ENCODE measurements at places on chromosomes 13 and 19.
A peak's percentile ranks its signal among the peaks of the same experiment; 100 is the strongest.

- no peak for DNase-seq
Observed at GRCh38 chr19:3673506-3674439, 26.5 kb downstream of the PIP5K1C start.

GRCh38 chr19:10817291-10818038 lies 18.5 kb downstream of the TMED1 start:
- no peak for DNase-seq

GRCh38 chr13:70623239-70623638 lies 515.0 kb upstream of the KLHL1 start:
- DNase-seq: no peak

DNA sequence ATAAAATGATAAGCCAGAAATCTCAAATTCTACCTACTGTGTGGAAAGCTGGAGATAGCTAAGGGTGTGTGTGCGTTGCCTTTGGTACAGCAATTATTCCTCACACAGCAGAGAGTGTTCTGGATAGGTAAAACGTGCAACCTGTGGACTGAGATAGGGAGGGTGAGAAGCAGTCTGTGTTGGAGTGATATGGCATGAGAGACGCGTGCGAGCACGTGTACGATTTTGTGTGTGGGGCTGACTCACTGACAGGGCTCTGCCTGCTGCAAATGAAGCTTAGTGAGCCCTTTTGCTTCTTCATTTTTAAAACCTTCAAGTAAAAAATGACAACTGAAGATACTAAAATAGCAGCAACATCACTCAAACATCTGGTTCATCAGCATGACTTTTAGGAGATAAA lies 35.7 kb upstream of the SLC10A2 start:
- no peak for DNase-seq

DNA sequence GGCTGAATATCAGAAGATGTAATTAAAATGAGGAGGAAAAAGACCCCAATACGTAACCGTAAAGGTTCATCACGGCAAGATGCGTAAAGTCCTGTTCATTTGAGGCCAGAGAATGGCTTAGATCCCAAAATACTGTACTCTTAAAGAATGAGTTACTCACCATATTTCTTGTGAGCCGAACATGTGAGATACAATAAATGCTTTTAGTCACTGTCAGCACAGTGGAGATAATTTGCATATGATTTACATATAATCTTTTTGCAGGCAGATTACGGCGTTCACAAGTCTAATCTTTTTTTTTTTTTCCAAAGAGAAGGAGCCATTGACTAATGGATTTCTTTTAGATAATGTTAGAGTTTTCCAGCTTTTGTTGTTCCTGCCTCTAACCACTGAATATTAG lies 28.4 kb downstream of the AMER2 start:
- DNase-seq: no peak

DNA sequence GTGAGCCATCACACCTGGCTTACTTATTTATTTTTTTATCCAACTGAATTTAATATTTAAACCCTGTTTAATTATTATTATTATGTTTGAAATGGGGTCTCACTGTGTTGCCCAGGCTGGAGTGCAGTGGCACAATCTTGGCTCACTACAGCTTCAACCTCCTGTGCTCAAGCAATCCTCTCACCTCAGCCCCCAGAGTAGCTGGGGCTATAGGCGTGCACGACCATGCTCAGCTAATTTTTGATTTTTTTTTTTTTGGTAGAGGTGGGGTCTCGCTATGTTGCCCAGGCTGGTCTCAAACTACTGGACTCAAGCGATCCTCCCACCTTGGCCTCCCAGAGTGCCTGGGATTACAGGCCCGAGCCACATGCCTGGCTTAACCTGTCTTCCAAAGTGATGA lies 32.5 kb downstream of the SPTBN4 start:
- DNase-seq: no peak

- DNase-seq: no peak
Observed at GRCh38 chr19:2394442-2395292, 32.7 kb downstream of the TIMM13 start.

GRCh38 chr13:95497381-95497807 lies 55.1 kb upstream of the CLDN10 start:
- DNase-seq: no peak

DNA sequence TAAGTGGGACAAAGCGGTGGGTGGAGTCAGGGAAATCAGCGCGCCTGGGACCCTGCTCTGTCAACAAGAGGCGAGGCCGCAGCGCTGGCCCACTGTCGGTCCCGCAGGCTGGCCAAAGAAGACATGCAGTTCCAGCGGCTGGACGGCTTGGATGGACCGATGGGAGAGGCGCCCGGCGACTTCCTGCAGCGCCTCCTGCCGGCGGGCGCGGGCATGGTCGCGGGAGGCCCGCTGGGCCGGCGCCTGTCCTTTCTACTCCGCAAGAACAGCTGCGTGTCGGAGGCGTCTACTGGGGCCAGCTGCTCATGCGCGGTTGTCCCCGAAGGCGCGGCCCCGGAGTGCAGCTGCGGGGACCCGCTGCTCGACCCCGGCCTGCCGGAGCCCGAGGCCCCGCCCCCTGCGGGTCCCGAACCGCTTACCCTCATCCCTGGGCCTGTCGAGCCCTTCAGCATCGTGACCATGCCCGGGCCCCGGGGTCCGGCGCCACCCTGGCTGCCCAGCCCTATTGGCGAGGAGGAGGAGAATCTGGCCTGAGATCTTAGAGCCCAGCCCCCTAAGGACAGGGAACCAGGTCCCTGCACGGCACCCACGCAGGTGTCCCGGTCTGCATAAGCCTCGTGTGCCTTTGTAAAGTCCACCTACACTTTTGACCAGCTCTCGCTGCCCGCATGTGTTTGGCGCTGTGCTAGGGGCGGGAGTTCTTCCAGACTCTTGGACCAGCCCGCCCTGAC lies 6.1 kb downstream of the BEST2 start:
- peak; percentile 58 for DNase-seq

DNA sequence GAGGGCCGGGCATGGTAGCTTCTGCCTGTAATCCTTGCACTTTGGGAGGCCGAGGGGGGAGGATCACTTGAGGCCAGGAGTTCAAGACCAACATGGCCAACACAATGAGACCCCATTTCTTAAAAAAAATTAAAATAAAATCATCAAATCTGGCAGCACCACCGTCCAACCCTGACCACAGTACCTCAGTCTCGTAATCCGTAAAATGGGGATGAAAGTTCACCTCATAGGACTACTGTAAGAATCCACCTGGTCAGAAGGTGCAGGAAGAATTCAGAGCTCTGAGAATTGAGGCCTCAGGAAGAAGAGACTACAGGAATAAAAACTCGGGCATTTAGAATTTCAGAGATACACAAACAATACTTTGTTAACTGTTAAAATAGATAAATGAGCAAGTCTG lies 3.1 kb downstream of the PPP1R13L start:
- DNase-seq: no peak

DNA sequence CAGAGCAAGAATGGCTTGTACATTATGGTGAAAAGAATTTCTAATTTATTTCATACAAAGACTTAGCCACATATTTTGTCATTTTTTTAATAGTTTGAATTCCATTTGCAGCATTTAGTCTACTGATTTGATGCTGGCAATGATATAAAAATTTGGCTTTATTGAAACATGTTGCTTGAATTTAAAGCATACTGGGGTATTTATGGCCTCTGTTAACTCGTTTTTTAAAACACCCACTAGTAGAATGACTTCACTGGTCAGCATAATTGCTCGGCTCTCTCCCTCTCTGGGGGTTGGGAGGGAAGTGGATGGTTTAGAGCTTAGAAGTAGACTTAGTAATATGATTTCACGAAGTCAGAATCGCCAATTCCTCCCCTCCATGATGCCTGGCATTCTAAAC lies 354.9 kb upstream of the HTR2A start:
- DNase-seq: no peak

- DNase-seq: peak; percentile 59
Observed at GRCh38 chr13:21231426-21231940, 55.0 kb downstream of the MRPL57 start.

DNA sequence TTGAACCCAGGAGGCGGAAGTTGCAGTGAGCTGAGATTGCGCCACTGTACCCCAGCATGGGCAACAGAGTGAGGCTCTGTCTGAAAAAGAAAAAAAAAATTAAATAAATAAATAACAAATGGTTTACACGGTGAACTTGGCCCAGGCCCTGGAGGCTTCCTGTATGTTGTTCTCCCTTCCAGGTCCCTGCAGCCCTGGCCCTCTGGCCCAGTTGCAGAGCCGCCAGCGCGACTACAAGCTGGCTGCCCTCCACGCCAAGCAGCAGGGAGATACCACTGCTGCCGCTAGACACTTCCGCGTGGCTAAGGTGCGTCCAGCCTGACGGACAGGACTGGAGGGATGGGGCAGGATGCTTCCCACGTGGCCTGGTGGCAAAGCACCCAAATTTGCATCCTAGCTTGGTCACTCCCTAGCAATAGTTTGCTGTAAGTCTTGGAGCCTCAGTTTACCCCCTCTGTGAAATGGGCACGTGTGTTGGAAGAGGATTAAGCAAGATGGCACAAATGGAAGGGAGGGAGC lies 11.9 kb downstream of the CC2D1A start:
- DNase-seq: no peak

- no peak for DNase-seq
Observed at GRCh38 chr19:55087542-55087901, 11.9 kb downstream of the EPS8L1 start.

DNA sequence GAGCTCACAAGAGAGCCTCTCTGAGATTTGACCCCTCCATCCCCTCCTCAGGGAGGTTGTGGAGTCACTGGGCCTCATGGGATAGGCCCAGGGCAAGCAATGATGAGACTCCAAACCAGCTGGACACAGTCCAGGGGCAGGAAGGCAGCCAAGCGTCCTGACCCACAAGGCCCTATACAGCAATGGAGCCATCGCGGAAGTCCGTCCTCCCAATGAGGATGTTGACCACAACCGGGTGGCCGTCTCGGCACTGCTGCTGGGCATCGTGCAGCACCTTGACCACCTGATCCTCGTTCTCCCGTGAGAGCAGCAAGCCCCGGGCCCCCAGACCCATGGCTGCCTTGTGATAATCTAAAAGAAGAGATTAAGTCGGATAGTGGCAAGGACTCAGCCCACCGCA lies 7.9 kb downstream of the SYDE1 start:
- no peak for DNase-seq

DNA sequence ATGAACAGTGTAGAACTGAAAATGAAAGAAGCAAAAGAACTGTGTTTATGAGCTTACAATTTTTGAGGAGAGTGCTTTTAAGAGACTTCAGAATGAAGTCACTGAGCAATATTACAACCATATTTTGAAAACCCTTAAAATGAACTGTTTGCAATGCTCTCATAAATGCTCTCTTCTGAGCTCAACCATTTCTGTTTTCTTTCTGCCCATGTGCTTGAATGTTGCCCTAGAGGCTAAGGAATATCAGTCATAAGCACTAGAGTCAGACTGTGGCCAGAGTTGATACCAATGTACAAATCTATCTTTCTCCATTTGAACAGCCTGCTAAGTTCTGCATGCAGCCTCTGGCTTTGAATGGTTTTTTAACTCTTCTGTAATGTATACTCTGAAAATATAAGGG lies 1092.8 kb downstream of the PCDH9 start:
- DNase-seq: no peak

GRCh38 chr13:98563071-98563470 lies 13.8 kb downstream of the STK24 start:
- no peak for DNase-seq

DNA sequence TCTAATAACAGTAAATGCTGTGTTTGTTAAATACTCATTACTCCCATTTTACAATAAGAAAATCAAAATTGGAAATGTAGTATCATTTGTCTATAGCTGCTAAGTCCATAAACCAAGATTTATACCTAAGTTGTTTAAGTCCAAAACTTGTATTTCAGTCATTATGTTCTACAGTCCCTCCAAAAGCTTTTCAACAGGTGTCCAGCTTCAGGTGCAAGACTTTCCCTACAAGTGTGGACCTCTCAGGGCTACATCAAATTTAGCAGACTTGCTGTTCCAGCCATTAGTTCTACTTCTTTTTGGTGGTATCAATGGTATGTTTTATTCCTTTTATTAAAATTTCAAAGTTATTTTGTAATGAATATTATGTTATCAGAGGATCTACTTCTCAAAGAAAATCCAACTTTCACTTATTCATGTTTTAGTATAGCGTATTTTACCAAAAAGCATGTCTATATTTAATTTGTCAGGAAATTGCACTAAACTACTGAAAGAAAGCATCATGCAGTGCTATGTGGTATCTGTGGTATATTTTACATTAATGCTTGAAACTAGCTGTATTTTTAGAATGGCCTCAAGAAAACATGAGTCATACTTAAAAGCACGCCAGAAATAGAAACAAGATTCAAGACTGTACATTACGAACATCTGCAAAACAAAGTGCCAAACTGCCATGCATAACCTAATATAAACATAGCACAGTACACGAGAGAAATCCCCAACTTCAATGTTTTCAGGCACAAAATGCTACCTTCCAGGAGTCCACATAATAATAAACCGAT lies 44.5 kb downstream of the VWA8 start:
- no peak for DNase-seq

DNA sequence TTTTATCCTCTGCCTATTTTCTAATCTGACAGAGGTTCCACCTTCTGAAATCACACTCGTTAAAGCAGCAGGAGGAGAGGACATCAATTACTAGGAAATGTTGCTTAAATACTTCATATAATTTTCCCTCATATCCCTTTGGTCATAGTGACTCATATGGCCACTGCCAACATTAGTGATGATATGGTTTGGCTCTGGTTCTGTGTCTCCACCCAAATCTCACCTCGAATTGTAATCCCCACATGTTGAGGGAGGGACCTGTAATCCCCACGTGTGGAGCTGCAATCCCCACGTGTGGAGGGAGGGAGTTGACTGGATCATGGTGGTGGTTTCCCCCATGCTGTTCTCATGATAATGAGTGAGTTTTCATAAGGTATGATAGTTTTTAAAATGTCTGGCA lies 618.4 kb upstream of the SLITRK5 start:
- no peak for DNase-seq

- DNase-seq: no peak
Observed at GRCh38 chr19:15398501-15399233, 19.1 kb upstream of the AKAP8 start.

DNA sequence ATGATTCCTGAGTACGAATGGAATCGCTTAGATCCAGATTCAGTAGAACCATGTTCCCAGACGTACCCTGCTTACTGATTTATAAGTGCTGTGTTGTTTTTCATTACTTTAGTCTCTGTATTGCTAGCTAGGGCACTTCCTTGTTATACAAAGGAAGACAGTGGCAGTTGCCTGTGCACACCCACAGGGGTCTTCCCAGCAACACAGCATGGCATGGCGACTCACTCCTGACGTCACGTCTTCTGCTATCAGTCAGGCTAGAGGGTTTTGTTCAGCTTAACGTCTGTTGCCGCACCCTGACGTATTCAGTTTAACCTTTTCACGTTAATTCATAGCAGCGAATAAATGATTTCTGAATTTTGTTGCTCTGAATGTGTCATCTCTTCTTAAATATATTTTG lies 295.1 kb downstream of the MYO16 start:
- DNase-seq: no peak

DNA sequence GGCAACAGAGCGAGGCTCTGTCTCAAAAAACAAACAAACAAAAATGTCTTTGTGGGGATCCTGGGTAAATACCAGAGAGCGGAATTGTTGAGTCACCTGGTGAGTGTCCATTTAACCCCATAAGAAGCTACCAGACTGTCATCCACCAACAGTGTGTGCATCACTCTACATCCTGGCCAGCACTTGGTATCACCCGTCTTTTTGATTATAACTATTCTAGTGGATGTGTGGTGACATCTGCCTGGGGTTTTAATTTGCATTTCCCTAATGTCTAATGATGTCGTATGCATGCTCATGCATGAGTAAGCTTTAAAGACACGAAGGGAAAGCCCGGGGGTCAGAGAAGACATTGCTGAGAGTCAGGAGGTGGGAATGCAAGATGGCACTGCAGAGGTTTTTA lies 126.7 kb upstream of the MRI1 start:
- DNase-seq: no peak
